ENCODE measurements at places on chromosomes 13 and 19.

DNA sequence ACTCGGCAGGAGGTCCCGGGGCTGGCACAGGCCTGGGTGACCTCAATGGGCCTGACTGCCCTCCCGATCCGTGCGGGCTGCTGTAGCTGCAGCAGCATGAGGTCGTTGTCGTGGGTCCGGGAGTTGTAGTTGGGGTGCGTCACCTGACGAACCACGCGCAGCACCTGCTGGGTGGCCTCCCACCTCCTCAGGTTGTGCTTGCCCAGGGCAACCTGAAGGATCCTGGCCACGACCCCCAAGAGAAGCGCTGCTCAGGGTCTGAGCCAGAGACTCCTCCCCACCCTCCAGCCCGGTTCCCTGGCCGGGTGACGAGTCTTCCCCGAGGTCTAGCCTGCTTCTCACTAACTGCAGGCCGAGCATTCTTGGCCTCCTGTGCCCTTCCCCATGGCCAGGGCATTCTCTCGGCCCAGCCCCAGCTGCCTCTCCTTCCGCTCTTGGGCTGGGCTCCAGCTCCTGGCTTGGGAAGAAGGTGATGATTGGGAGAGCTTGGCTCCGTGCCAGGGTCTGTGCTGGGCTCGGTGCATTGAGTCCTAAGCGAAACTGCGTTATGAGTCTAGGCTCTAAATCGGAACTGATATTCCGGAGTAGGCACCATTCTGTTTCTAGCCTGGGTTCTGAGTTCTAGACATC is 3.1 kb downstream of the KLK14 start:
- DNase-seq, result no peak

GRCh38 chr19:33509774-33510173 is 11.8 kb downstream of the PEPD start:
- DNase-seq, result no peak

- DNase-seq, result no peak
Observed at GRCh38 chr19:17997969-17998826, 9.8 kb upstream of the ARRDC2 start.

DNA sequence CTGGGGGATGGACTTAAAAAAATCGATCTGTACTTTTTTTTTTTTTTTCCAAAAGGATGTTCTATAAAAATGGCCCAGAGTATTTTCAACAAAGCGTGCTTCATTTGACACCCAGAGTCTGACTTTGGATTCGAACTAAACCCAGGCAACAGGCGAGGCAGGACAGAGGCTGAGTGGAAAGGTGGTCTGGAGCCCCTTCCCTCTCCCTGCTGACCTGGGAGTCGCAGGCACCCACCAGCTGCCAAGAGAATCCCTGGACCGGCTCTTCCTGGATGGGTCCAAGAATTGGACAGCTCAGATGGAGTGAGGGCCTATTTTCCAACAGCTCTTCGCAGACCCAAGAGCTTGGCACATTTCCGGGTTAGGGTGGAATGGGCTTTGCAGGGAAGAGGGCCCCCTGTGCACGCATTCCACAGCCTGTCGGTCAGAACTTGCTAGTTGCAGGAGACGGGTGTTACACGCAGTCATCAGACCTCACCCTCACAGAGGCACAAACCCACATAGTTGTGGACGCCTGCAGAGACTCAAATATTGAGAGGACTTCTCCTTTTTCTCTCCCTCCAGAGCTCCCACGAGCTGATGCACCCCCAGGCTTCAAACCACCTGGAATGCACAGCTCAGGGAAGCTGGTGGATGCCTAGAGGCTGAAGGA is 15.2 kb downstream of the KCTD15 start:
- no peak for DNase-seq

DNA sequence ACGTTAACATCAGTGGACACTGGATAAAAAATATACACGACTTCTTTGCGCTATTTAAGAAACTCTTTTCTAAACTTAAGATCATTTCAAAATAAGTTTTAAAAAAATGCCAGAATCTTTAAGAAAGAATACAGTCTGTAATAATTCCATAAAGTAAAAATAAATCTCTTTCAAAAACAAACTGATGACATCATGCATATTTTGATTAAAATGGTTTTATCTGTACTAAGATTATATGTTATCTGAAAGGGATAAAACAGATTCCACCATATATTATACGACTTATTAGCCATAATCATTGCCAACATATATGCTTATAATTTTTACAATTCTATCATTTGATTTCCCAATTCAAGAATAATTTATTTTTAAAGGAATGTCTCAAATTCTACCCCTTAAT is 15.3 kb upstream of the ELF1 start:
- no peak for DNase-seq

GRCh38 chr19:2361246-2362045 is 1.4 kb downstream of the TMPRSS9 start:
- DNase-seq, result no peak

Measured in CD4-positive, alpha-beta T cell treated with Interleukin-4 for 1 hour (primary cell).